ENCODE measurements at places on chromosomes 1 and 21. TPM values are rescaled to one million over a fixed set of nuclear protein-coding genes. Genes with fewer than 3 reads are reported as not detected.

DNA sequence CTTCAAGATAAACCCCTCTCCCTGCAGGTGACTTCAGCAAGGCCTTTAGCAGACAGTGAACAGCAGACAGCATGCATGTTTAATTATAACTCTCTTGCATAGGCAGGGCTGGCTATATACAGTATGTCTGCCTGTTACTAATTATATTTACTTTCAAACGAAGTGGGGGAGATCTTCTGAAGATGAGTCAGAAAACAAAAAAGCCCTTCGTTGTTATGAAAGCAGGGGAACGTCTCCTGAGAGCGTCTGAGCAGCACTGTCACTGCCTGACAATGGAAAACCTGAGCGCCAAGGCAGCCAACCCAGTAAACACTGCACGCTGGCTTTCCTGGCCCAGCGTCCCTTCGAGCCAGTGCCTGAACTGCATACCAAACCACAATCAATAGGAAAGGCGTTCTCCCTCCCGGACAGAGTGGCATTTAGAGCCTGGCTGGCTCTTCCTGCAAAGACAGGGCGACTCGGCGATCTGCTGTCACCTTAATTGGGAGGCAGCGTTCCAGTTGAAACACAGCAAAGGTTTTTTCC, 54.1 kb downstream of the TOMM20 start:
- no peaks in the 10 kb centered on the region for H3K36me3 ChIP-seq
- H3K27me3 ChIP-seq = no peaks in the 10 kb centered on the region
- H3K27ac ChIP-seq = no peak overlapping the region

GRCh38 chr1:246367041-246367440, 140.0 kb downstream of the SMYD3 start:
- no peak overlapping the region for H3K27ac ChIP-seq
- no peak for DNase-seq
- H3K4me3 ChIP-seq = no peak overlapping the region
- no peaks in the 10 kb centered on the region for H3K27me3 ChIP-seq
- peaks cover 6% of the 10 kb centered on the region for H3K36me3 ChIP-seq
- H3K4me1 ChIP-seq = peaks cover 6% of the 10 kb centered on the region

DNA sequence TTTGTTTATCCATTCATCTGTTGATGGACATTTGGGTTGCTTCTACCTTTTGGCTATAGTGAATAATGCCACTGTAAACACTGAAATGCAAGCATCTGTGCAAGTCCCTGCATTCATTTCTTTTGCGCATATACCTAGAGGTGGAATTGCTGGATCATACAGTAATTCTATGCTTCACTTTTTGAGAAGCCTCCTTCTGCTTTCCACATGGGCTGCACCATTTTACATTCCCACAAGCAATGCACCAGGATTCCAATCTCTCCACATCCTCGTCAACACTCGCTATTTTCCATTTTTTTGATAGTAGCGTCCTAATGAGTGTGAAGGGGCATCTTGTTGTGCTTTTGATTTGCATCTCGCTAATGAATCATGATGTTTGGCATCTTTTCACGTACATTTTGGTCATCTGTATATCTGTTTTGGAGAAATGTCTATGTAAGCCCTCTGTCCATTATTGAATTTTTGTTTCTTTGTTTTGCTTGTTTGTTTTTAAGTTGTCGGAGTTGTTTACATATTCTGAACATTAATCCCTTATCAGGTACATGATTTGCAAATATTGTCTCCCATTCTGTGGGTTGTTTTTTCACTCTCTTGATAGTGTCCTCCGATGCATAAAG, 335.4 kb downstream of the RRAGC start:
- peaks cover 18% of the 10 kb centered on the region for H3K4me1 ChIP-seq
- H3K36me3 ChIP-seq = no peaks in the 10 kb centered on the region
- no peaks in the 10 kb centered on the region for H3K27me3 ChIP-seq
- H3K4me3 ChIP-seq = no peak overlapping the region
- no peak for DNase-seq
- no peak overlapping the region for H3K27ac ChIP-seq

S100A9 gene
- total RNA-seq = 0.33 TPM

MPL gene
- 0.15 TPM for total RNA-seq
